T-helper 1 cell treated with Interleukin-12 subunit alpha and Interleukin-12 subunit beta and Interleukin-4 antibody, amounts not matched to agents 30 ng/mL and 1 ng/mL, for 36 hours (primary cell): ENCODE measurements at places on chromosomes 3 and 15. TPM values are rescaled to one million over a fixed set of nuclear protein-coding genes. Genes with fewer than 3 reads are reported as not detected.

The SPATA16 gene
- not detected in 2 replicates for total RNA-seq

The AHSG gene
- not detected in 2 replicates for total RNA-seq

The ECE2 gene
- total RNA-seq = not detected in 2 replicates

The EPHA6 gene
- total RNA-seq = not detected in 2 replicates

The PTH1R gene
- not detected in 2 replicates for total RNA-seq

The GNB5 gene
- total RNA-seq = 32.2 and 34.2 TPM in 2 replicates
